Tibial nerve (tissue), 4 donors: ENCODE measurements at places on chromosomes 3 and 15.

- H3K36me3 ChIP-seq, result no peaks in the 10 kb centered on the region
- H3K27ac ChIP-seq, result no peak overlapping the region
- H3K4me1 ChIP-seq, result no peaks in the 10 kb centered on the region
- no peak overlapping the region for H3K4me3 ChIP-seq
- no peaks in the 10 kb centered on the region for H3K27me3 ChIP-seq
Observed at GRCh38 chr15:63463036-63463435, 41.4 kb upstream of the USP3 start.

DNA sequence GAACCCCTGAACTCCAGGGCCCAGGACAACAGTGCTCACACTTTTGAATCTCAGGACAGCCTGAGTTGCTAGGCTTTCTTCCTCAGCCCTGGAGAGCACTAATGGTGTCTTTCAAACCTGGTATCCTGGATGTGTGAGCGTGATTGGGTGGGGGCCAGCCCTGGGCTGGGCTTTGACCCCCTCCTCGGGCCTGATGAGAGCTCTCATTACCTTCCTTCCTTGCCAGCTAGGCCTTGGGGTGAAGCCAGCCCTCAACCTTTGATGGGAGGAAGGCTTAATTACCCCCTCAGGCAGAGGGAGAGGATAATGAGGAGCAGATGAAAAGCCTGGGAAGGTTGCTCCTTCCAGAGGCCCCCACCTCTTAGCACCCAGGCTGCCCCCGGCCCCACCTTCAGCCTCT, 31.1 kb upstream of the INSYN1 start:
- H3K36me3 ChIP-seq, result no peaks in the 10 kb centered on the region
- no peaks in the 10 kb centered on the region for H3K4me1 ChIP-seq
- no peak for DNase-seq
- peaks cover 5% of the 10 kb centered on the region for H3K27me3 ChIP-seq
- H3K4me3 ChIP-seq, result no peak overlapping the region

- DNase-seq, result no peak
- peaks cover 7% of the 10 kb centered on the region for H3K4me1 ChIP-seq
- H3K36me3 ChIP-seq, result no peaks in the 10 kb centered on the region
- H3K27ac ChIP-seq, result no peak overlapping the region
- no peaks in the 10 kb centered on the region for H3K27me3 ChIP-seq
- H3K4me3 ChIP-seq, result no peak overlapping the region
Observed at GRCh38 chr15:62488387-62488786, 323.3 kb upstream of the C2CD4B start.

DNA sequence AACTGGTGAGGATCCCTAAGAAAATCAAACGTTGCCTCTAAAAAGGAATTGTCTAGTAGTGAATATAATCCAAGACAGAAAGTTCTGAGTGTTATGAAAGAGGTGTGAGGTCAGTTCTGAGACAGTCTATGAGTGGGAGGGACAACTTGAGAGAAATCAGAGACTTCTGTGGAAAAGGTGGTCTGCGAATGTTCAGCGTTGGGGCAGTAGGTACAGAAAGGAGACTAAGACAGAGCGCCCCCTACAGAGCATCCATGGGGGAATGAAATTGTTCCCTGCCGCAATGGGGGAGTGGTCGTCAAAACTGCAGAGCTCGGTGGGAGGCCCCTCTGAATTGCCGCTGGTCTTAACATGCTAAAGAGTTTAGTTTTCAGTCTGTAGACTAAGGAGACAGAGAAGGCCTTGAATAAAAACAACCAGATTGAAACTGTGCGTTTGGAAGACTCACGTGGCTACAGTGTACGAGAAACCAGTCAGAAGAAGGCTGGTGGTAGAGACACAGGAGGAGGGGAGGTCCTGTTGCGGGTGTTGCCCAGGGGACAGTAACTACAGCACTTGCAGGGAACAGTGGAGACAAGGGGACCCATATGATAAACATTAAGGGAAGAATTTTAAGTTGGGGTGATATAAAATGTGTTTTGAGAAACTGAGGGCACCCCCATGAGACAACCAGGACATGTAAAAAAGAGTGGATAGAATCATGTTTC, 6.9 kb downstream of the TNIK start:
- no peak for DNase-seq
- H3K27me3 ChIP-seq, result no peaks in the 10 kb centered on the region
- no peak overlapping the region for H3K27ac ChIP-seq
- no peaks in the 10 kb centered on the region for H3K36me3 ChIP-seq
- H3K4me1 ChIP-seq, result peaks cover 3% of the 10 kb centered on the region
- H3K4me3 ChIP-seq, result no peak overlapping the region
